Stimulated activated CD8-positive, alpha-beta memory T cell treated with anti-CD3 and anti-CD28 coated beads, Interleukin-7, amount 100 ng/mL, for 24 hours (primary cell): ENCODE measurements at places on chromosomes 6 and 20.

DNA sequence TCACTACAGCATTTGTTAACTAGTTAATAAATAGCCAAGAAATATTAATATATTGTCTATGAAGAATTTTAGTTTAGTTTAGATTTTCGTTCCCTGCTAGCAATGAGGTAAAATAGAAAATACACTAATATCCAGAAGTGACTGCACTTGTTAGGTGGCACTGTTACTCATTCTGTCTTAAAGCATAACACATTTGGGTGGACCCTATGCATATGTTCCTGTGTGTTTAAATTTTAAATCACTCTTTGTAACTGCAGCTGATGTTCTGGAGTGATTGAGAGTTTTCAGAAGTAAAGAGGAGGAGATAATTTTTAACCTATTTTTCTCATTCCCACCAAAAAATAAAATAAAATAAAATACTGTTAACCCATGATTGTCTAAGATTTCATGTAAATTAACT is 73.9 kb upstream of the SOX4 start:
- no peak for DNase-seq

- no peak for DNase-seq
These were observed 660.2 kb downstream of the HTR1B start for GRCh38 chr6:76803038-76803580.

- no peak for DNase-seq
These were observed 10.1 kb upstream of the NXT1 start for GRCh38 chr20:23340524-23340923.

DNA sequence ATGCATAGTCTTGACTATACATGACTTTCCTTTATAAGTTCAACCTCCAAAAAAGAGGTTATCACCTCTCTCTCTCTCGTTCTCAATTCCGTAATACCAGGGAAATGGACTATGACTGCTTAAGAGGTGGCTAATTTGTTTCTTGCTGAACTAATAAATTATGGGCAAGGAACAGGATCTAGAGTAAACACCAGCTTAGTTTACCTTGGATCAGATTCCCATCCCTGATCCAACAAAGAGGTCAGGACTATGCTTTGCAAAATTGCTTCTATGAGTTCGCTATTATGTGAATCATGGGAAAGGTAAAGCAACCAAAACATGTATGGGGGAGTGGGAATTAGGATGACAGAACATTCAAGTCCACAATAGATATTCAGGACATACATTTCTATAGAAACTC is 630.7 kb downstream of the HACE1 start:
- DNase-seq = no peak

DNA sequence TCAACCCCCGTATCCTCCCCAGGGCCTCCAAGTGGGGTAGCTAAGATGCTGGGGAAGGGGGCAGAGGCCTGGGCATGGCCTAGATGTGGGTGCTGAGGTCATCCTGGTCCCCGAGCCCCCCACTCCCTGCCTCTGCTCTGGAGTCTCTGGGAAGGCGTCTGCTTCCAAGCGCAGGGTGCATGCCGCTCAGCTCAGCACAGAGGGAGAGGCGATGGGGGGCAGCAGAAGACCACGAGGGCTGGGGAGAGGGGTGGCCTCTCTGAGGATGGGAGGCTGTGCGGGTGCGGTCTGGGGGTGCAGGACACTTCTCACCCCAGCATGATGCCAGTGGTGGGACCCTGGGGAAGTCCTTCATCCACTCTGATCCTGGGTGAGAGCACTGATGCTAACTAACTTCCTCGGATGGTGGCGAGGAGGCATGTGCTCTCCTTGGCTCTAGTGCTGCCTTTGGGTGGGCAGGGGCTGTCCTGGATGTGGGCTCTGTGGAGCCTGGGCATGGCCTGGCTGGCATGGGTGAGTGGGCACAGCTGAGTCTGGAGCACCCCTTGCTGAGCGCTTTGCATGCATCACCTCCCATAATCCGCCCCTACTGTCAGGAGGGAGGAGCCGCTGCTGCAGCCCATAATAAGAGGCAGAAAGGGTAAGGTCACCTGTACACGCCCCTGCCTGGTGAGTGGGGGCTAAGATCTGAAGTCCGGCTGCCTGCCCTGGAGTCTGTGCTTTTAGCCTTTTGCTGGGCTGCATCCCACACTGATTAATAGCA is 34.7 kb downstream of the EFCAB8 start:
- no peak for DNase-seq

DNA sequence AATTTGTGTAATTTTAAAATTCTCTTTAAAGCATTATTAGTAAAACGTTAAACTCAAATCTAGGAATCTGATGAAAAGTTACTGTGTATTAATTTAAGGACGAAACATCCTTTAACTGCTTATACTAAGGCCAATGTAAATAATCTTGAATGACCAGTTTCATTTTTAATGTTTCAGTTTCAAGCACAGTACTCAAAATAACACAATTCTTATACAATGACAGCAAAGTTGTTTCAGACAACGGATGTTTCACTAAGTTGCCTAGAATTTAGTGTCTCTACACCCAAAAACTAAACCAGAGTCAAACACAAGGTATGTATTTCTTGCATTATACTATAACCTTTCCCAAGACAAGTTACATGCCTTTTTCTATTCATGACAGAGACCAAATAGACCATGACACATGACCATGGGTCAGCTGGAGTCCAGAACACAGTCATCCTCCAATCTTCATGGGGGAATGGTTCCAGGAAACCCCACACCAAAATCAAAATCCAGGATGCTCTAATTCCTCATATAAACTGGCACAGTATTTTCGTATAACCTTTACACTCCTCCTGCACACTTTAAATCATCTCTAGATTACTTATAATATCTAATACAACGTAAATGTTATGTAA is 7.7 kb downstream of the PHIP start:
- no peak for DNase-seq

- DNase-seq = no peak
These were observed 140.7 kb downstream of the ZMYND8 start for GRCh38 chr20:47215653-47216397.

GRCh38 chr6:142469220-142469619 is 167.4 kb downstream of the ADGRG6 start:
- DNase-seq = no peak

GRCh38 chr20:50344232-50345071 is 153.8 kb downstream of the CEBPB start:
- DNase-seq = no peak

DNA sequence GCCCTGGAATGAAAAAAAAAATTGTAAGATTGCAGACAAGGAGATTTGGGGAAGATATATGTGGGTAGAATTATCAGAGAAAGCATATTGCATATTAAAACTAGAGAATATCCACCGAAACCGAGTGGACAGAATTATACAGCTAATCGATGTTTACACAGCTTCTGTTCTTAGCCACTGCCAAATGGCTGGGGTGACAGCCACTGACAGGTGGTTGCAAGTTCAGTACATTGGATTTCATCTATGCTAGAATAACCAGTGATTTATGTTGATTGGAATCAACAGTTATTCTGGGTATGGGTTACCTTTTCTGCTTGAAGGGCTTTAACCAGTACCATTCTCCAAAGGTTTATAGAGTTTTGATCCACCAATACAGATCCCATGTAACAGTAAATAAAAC is 48.4 kb upstream of the THEMIS start:
- DNase-seq = no peak

DNA sequence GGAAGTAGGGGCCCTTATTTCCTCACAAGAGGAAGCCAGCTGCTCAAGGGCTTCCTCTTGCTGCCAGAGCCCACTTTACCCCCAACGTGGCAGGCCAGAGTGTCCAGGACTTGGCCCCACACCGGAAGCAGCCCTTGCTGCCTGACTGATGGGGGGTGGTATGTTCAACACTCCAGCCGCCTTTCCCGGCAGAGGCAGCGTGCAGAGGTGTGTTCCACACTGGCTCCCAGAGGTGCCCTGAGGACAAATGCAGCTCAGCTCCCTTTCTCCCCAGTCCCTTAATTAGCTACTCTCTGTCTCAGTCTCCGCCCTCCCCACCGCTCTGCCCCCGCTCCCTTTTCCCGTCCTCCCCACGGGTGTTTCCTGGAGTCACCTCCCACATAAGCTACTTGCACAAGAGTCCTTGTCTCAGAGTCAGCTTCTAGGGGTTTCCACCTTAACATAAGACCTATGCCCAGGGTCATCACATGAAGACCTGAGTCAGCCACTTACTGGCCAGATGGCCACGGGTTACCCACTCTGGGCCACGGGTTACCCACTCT is 61.7 kb upstream of the SHLD1 start:
- no peak for DNase-seq

GRCh38 chr6:130981409-130981808 is 81.6 kb downstream of the EPB41L2 start:
- no peak for DNase-seq

- DNase-seq = no peak
These were observed 161.7 kb downstream of the GRM1 start for GRCh38 chr6:146190581-146190980.

DNA sequence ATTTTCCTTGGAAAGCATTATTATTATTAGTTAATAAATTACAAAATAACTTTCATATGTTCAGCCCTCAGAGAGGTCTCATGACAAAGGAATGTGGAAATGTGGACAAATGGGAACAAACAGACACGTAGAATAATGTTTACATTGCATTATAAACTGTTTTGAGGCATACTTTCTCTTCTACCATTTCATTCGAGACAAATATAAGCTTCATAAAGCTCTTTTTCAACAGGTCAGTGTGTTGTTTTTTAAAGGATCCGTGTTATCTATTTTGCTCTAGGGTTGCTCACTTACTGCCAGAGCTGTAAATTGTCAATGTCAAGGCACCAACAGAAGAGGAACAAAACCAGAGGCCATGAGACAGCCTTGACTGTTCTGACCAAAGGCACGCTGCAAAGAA is 256.8 kb downstream of the PHACTR1 start:
- DNase-seq = no peak

- no peak for DNase-seq
These were observed 85.2 kb downstream of the ELOVL4 start for GRCh38 chr6:79862126-79862525.

GRCh38 chr6:87575423-87575822 is 14.4 kb downstream of the RARS2 start:
- DNase-seq = no peak

DNA sequence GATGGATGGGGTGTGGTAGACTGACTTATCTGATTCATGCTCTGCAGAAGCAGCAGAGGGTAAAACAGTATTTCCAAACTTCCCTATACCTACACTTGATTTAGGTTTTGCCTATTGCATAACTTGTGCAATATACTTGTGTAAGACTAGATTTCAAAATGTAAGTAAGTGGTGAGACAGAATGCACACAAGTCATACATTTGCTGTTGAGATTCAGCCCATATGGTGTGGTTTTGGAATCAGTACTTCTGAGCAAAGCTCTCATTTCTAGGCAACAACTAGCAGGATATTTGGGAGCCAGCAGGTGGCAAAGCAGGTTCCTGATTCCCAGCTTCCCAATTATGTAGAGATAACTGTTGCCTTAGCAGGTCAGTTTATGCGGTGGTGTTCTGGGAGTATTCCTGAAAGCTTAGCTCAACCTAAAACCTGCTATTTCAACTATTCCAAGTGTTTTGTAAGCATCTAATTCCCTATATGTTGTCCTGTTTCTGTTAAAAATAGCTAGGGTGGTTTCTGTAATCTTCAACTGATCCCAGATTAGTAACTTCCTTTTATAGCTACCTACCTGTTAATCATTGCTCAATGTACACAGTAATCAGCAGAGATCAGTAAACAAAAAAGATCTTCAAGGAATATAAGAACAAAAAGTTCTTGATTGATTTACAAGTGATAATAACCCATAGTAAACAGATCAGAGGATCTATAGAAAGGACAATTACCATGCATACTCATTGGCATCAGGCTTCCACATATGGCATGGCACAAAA is 8.5 kb upstream of the FABP7 start:
- DNase-seq = no peak

DNA sequence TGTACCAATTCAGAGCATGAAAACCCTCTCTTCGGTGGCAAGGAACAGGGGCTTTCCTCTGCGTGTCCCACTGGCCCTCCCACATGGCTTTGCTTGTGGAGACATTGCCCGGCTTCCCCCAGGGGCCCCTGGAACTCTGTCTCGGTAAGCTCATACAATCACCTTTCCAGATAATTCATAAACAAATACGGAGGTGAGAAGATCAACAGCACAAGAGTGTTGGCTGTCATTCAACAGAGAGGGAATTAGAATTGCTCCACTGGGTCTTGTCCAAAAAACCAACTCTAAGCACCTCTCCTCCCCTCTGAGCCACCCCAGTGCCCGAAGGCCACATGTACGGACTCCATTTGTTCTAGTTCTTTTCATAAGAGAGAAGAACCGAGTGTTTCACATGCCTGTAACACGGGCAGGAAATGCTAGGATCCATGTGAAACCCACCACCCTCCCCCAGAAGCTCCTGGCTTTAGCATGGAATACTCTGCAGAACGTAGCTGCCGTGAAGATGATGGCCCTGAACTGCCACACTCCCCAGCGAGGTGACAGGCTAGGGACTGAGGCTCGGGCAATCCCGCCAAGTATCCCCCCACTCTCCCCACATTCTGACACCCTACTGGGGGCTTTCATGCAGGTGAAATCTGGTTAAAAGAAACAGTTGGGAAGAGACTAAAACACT is 24.6 kb upstream of the FOXC1 start:
- no peak for DNase-seq

- no peak for DNase-seq
These were observed 118.9 kb downstream of the ARMC2 start for GRCh38 chr6:108966855-108967755.

DNA sequence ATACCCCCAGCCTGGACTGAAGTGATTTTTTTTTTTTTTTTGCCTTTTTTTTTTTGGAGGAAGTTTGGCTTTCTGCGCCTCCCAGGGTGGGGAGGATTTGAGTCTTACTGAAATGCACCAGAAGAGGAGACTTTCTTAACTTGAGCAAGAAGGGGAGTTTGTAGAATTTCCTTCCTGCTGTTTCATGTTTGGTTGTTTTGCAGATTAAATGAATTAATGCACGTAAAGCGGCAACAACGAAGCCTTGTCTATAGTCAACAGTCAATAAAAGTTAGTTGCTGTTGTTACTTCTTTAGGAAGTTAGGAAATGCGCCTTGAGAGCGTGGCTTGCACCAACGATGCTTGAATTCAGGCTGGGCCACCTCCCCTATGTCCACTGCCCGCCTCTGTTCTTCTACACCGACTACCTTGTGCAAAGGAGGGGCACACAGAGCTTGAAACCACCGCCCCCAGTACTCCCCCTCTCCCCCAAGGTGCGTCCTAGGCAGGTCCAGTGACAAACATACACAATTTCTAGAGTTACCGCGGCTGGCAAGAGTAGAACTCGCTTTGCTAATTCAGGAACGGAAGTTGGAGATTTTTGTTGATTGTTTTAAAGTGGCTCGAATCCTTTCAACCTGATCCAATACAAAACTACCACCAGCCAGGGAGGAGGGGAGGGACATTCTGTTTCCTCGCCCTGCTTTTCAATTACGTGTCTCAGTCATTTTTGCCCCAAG is 830 bp upstream of the CYP24A1 start:
- no peak for DNase-seq

DNA sequence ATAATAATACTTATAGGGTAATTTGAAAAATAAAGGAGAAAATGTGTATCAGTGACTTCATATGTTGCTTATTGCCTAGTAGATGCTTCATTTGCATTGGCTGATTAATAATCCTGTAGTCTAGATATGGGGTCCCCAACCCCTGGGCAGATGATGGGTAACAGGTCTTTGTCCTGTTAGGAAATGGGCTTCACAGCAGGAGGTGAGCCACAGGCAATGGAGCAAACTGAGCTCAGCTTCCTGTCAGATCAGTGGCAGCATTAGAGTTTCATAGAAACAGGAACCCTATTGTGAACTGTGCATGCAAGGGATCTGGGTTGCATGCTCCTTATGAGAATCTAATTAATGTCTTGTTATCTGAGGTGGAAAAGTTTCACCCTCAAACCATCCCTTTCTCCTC is 1049.5 kb upstream of the EPHA7 start:
- no peak for DNase-seq

- no peak for DNase-seq
These were observed 16.1 kb downstream of the GRM4 start for GRCh38 chr6:34129753-34130152.

GRCh38 chr20:63980806-63981728 is at the start of gene PRPF6:
TSS of gene PRPF6 (plus strand) at chr20:63981132. CDS start at chr20:63981246, 114 bp downstream.
- DNase-seq = peak; percentile 86
